ENCODE measurements at places on chromosomes 16 and 17.

- DNase-seq, result no peak
These were observed 13.7 kb downstream of the SHCBP1 start for GRCh38 chr16:46607529-46607928.

GRCh38 chr16:66873685-66874055, 6.6 kb upstream of the PDP2 start:
- DNase-seq, result no peak

- DNase-seq, result no peak
These were observed 492 bp downstream of the SLC25A39 start for GRCh38 chr17:44324092-44324570.

DNA sequence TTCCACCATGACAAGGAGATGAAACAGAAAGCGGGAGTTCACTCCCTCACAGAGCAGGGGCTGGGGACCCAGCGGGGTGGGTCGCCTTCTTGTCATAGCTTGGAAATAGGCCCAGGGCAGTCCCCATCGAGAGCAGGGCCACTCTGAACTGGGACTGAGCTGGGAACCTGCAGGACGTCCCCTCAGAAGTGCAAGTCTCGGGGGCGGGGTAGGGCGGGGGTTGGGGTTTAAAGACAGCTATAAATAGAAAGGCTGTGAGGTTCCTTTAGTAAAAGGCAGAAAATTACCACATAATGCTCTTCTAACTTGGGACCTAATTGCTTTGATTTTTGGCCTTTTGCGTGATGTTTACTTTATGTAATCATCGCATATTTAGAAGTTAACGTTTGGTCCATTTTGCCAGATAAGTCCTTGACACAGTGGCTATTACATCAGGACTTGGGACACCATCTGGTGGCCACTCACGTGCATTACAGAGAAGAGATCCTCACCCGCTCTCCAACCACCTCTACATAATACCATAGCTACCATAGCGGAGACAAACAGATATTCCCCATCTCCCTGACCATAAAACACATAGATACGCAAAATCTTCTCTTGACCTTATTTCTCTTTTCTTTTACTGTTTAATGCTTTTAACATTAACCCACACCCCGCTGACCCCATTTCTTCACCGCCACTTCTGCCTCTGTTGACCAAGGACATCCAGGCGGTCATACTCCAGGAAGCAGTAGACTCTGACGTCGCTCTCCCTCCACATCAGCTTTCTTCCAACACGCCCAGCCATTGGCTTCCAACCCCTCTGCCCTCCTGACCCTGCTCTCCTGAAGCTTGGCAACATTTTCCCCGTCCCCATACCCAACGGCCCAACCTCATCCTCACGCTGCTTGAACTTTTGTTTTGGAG, 27.5 kb upstream of the PIK3R6 start:
- peak; percentile 70 for DNase-seq

DNA sequence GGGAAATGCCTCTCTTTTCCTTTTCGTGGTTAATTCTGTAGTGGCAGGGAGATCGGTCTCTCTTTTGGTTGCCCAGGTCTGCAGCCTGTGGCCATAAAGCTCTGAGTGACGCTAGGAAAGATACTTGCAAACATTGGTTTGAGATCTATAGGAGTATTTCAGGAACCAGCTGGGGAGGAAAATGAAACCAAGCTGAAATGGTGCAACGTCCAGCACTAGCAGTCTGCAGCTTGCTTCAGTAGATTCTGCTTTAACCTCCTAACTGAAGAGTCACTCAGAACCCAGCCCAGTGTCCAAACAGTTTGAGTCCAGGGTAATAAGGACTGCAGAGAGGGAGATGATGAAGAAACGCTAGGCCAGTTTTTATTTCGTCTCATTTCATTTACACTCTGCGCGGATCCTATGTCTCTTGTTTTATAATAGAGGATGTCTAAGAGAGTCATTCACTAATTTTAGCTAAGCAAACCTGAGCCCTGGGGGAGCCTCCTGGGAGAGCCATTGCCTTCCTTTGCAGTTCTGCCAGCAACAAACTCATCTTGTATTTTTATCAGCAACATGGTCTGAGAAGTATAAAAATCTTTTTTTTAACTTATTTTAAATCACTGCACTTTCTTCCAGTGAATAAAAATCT, 12.0 kb downstream of the SP2 start:
- no peak for DNase-seq

DNA sequence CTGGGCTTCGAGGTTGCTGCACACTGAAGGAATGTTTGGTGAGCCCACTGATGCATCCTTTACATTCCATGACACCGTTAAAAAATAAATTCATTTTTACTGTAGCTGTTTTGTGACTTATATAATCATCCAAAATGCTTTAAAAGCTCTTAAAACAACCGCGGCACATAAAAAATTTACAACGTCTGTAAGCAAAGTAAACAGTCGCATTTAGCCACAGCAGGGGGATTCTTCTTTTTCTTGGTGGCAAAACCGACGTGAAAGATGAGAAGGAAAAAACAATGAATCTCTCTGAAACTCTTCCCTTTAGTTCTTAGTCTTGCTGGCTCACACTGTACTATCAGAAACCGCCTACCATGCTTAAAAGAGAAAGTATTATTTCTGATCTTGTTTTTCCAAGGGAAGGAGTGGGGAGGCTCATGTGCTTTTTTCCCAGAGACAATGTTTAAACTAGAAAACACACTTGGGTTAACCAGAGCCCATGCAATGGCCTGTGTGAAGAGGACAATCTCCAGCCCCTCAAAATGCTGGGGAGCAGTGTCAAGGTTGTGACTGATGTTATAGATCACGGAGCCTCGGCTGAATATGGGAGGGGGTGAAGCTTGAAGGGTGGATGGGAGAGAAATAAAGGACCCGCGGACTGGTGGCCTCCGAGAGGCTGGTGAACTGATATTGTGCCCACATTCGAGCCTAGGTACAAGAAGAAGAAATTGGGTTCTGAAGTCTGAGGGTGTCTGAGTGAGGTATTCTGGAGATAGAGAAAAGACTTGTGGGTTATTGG, 91.1 kb downstream of the IRF8 start:
- no peak for DNase-seq

- DNase-seq, result no peak
These were observed 2254.6 kb downstream of the TP53TG3F start for GRCh38 chr16:35713762-35714650.

- DNase-seq, result no peak
These were observed 1.4 kb upstream of the KRT19 start for GRCh38 chr17:41529491-41529915.

- DNase-seq, result no peak
These were observed 64.8 kb downstream of the CACNG1 start for GRCh38 chr17:67109111-67109510.

GRCh38 chr16:21593530-21594289, 5.7 kb upstream of the METTL9 start:
- no peak for DNase-seq

Data from CD4-positive, alpha-beta T cell treated with Interleukin-15 for 1 hour (primary cell).